Subcutaneous adipose tissue (tissue), 4 donors: ENCODE measurements at places on chromosomes 2 and 18. TPM values are rescaled to one million over a fixed set of nuclear protein-coding genes. Genes with fewer than 3 reads are reported as not detected.

The RIT2 gene
- total RNA-seq: not detected

The FASTKD1 gene
- total RNA-seq: 18.5 TPM

The PRLH gene
- total RNA-seq: not detected

The MFSD2B gene
- not detected for total RNA-seq

The PLCD4 gene
- total RNA-seq: 1.1 TPM

The CROCC2 gene
- total RNA-seq: not detected

The RTN4 gene
- 408 TPM for total RNA-seq

The KRTCAP3 gene
- total RNA-seq: 0.66 TPM

The MGAT4A gene
- total RNA-seq: 23.0 TPM

The CD207 gene
- total RNA-seq: not detected

The SAG gene
- total RNA-seq: not detected

The SP110 gene
- total RNA-seq: 21.7 TPM

The MRPL30 gene
- 42.7 TPM for total RNA-seq

The GYPC gene
- 91.5 TPM for total RNA-seq

The IL1RN gene
- total RNA-seq: 105 TPM

The SERPINB11 gene
- total RNA-seq: not detected
